ENCODE measurements at places on chromosomes 12 and 14.

GRCh38 chr12:118851891-118852290, 129.4 kb upstream of the SRRM4 start:
- DNase-seq = no peak

- no peak for DNase-seq
Measured at GRCh38 chr14:101561897-101562490, 699 bp downstream of the DIO3 start.

DNA sequence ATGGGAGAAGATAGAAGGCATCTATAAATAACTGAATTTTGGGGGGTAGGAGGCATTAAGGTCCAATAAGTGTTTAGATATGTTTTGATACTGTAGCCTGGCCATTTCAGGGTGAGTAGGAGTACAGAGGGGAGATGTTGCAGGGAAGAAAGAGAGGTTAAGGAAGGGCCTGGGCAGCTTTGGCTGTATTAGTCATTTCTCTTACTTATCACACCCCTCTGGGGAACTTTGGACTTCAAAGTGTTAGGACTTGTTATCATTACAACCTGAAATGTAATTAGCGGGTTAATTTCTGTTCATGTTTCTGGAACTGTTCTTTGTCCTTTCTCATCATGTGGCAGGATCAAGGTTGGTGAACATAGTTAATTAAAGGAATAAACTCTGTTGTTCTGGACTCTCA, 40.3 kb downstream of the SUSD6 start:
- no peak for DNase-seq

GRCh38 chr12:71558445-71558844, 105.2 kb downstream of the ZFC3H1 start:
- no peak for DNase-seq

GRCh38 chr12:81300454-81300853, 222.6 kb downstream of the ACSS3 start:
- DNase-seq = no peak

- no peak for DNase-seq
Measured at GRCh38 chr14:100577986-100578431, 9.2 kb downstream of the BEGAIN start.

- DNase-seq = no peak
Measured at GRCh38 chr12:103884316-103884715, 43.3 kb upstream of the NT5DC3 start.

- no peak for DNase-seq
Measured at GRCh38 chr12:43758247-43758727, 303 bp downstream of the PUS7L start.

GRCh38 chr12:118958520-118958919, 22.8 kb upstream of the SRRM4 start:
- DNase-seq = no peak

- no peak for DNase-seq
Measured at GRCh38 chr12:128290938-128291337, 24.0 kb downstream of the TMEM132C start.

GRCh38 chr12:55839345-55840140, 3.2 kb downstream of the MMP19 start:
- DNase-seq = no peak

- no peak for DNase-seq
Measured at GRCh38 chr14:89178800-89179535, 238.1 kb downstream of the FOXN3 start.

DNA sequence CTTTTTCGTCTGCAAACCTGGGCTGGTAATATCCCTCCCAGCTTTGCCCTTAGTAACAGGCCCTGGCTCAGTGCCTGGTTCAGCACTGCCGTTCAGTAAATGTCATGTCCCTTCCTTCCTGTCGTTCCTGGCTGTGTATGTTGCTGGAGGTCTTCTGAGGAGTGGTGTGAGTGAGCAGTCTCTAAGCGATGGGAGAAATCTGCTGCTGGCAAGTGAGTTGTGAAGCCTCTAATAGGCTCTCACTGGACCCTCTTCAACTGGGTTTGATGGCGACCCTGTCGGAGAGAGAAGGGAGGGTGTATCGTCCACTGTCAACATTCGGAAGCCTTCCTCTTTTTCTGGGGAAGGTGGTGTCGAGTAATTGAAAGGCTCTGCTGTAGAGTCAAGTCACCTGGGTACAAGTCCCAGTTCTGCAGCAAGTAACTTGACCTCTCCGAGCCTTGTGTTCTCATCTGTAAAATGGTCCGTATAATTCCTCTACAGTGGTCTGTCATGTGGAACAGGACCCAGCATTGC, 62.8 kb downstream of the HRK start:
- no peak for DNase-seq

DNA sequence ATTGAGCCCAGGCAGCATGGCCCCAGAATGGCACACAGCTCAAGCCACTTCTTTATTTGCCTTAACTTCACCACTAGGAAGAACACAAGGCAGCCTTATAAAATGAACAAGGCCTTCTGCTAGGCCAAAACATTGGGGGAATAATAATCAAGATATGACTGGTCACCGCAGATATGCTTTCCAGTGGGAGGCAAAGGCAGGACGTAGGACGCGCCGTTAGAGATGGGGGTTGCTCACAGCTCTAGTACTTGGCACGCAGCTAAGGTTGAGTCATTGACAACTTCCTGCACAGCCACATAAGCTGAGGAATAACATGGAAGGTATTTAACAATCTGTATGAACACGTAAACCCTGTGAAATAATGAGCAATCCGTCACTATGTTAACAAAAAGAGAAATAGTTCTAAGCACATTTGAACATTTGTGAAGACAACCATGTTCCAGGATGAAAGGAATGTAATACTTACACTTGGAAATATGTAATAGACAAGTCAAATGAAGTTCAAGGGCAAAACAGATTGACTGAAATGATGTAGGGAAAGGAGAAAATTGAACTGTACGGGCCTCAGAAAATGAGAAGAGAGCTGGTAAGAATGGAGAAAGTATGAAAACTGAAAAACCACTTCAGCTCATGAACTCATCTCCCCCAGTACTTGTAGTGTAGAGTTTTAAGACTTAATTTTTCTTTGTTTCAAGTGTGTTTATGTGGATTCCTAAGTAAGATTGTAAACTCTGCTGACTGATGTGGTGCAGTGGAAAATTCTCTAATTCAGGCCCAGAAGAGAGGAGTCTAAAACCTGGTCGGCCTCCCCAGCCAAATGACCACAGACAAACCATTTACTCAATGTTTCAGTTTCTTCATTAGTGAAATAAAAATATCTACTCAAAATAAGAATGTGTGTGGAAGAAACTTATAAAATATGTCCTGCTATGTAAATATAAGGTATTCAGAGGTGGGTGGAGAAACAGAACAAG, 59.3 kb upstream of the CCDC91 start:
- DNase-seq = no peak

GRCh38 chr14:74324931-74325361, 22.2 kb upstream of the ABCD4 start:
- no peak for DNase-seq

GRCh38 chr12:39846304-39846703, 226.7 kb upstream of the ABCD2 start:
- no peak for DNase-seq

GRCh38 chr12:6307529-6307928, 3.0 kb upstream of the PLEKHG6 start:
- DNase-seq = no peak

GRCh38 chr14:20976291-20976690, 13.5 kb upstream of the METTL17 start:
- DNase-seq = no peak

GRCh38 chr14:99684410-99684934, 374 bp downstream of the CYP46A1 start:
- DNase-seq = no peak

GRCh38 chr12:75850721-75851462, 180.7 kb downstream of the PHLDA1 start:
- no peak for DNase-seq

- DNase-seq = no peak
Measured at GRCh38 chr12:51820526-51821439, 27.7 kb downstream of the FIGNL2 start.

DNA sequence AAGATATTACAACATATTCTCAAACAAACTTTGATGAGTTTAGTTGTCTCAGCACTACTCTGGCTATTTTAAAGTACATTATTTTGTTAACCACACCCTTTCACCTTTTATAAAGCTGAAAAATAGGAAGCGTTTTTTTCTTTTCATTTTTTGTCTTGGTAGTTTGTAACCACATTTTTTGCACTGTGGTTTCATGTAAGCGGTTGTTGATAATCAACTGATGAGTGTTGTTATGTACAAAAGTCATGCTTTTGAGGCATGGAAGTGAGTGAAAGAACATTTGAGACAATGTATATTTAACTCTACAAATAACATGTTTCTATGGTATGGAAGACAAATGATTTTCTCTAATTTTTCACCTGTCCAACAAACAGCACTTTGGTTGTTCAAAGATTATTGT, 52.1 kb upstream of the ATP2B1 start:
- DNase-seq = no peak

DNA sequence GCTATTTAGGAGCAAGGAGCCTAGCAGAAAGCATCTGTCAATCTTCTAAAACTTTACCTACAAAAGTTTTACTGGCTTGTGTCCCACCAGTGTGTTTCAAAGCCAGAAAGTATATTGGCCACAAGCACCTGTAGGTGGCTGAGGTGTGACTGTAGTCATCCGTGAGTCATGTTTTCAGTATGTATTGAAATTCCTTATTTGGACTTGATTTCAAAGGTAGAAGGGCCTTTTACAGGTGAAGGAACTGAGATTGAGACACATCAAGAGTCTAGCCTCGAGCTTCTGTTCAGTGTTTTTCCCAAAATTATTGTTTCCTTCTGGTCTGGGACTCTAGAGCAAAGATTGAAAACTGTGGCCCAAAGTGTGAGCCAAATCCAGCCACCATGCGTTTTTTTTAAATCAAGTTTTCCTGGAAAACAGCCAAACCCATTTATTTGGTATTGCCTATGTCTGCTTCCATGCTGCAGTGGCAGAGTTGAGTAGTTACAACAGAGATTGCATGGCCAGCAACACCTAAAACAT, 195.3 kb upstream of the BCL2L14 start:
- DNase-seq = no peak

GRCh38 chr12:117447665-117448366, 86.4 kb upstream of the NOS1 start:
- DNase-seq = no peak

DNA sequence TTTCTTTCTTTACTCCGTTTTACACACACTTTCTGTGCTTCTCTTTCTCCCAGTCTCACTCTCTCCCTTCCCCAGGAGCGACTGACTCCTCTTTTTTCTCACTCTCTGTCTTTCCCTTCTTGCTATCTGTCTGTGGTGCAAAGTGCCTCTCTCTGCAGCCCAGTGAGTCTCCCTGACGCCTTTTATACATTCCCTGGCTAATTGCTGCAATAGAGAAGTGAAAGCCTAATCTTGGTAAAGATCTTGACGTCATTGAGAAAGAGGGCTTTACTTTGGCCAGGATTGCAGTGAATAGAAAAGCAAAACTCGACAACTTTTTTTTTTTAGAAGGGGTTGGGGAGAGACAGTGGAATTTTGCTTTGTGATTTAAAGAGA, 706 bp upstream of the DIO2 start:
- no peak for DNase-seq

GRCh38 chr12:109173443-109174240, 57.3 kb downstream of the ACACB start:
- no peak for DNase-seq

GRCh38 chr14:79660053-79660939, 551.0 kb downstream of the DIO2 start:
- DNase-seq = no peak

DNA sequence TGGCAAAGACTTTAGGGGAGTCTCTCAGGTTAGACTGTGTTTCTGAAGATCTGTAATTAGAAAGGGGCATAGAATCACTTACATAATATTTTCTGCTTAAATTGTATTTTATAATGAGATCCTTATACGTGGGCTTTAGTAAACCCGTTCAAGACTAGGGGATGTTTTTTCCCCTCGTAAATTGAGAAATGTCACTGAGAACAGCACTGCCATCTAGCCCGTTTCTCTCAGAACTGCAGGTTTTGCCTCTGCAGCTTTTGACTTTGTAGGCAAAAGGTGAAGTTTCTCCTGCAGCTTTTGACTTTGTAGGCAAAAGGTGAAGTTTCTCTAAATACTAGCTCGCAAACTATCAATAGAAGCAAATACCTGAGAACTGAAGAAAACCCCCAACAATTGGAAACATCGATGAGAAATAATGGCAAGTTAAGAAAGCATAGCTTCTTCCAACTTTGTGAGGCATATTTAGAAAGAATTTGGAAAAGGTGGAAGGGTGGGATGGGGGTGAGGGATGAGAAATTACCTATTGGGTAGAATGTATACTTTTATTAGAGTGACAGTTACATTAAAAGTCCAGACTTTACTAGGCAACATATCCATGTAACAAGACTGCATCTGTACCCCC, 9.9 kb upstream of the ASPG start:
- DNase-seq = no peak

- no peak for DNase-seq
Measured at GRCh38 chr12:130266751-130267150, 70.9 kb upstream of the PIWIL1 start.

- DNase-seq = no peak
Measured at GRCh38 chr12:80412343-80412953, 31.6 kb upstream of the PTPRQ start.

GRCh38 chr12:105939181-105939721, 199.5 kb downstream of the NUAK1 start:
- no peak for DNase-seq

- no peak for DNase-seq
Measured at GRCh38 chr12:111285200-111285599, 83.7 kb downstream of the PHETA1 start.

DNA sequence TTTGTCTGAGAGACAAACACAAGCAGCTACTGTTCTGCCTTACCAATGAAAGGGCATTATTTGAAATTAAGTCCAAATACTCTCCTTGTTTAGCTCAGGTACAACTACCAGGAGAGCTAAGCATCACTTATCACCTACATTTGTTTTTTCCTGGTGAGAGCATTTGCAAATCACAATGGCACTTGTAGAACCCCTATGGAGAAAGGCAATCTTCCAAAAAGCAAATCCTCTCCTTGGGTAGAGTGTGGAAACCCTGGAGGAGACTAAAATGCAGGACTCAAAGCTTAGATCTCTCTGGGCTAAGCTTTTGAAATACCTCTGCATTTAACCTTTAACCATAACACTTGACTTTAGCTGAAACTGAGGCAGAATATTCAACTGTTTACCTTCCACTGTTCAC, 20.8 kb downstream of the GTSF1 start:
- DNase-seq = no peak

DNA sequence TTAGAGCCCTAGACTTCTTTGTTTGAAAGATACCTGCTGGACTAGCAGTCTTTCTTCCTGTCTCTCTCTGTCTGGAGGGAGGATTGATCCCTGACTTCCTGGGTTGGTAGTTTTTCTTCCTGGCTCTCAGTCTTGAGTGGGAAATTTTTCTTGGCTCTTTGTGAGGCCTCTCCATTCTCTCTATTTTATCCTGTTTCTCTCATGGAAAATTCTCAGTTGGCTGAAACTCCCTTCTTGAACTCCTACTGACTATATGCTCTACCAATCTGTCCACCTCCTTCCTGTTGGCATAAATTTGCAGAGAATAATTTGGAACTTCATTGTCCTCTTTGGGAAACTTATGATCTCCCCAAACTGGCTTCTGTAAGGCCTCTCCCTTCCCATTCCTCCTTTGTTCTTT, 24.1 kb upstream of the MUCL1 start:
- no peak for DNase-seq
